ENCODE measurements at places on chromosomes 12 and 14. TPM values are rescaled to one million over a fixed set of nuclear protein-coding genes. Genes with fewer than 3 reads are reported as not detected.
A peak's percentile ranks its signal among the peaks of the same experiment; 100 is the strongest.

GRCh38 chr14:50678163-50678562, 10.1 kb upstream of the SAV1 start:
- no peak for DNase-seq

The MANSC4 gene
- polyA plus RNA-seq, result 0.31 TPM

The CLEC1B gene
- polyA plus RNA-seq, result 2.3 TPM

The RPL10L gene
- 0.50 TPM for polyA plus RNA-seq

GRCh38 chr12:19882346-19882745, 443.1 kb downstream of the AEBP2 start:
- DNase-seq, result no peak

- DNase-seq, result no peak
Measured at GRCh38 chr12:51351913-51352532, 5.5 kb upstream of the CELA1 start.

The DACT1 gene
- polyA plus RNA-seq, result 31.9 TPM

The MYF6 gene
- polyA plus RNA-seq, result 0.16 TPM

The GLIPR1L1 gene
- 1.1 TPM for polyA plus RNA-seq

DNA sequence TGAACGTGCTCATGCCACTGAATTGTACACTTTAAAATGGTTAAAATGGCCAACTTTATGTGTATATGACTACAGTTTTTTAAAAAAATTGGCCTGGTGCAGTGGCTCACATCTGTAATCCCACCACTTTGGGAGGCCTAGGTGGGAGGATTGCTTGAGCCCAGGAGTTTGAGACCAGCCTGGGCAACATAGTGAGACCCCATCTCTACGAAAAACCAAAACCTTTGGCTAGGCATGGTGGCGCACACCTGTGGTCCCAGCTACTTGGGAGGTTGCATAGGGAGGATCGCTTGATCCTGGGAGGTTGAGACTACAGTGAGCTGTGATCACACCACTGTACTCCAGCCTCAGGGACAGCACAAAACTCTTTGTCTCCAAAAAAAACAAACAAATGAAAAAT, 5.3 kb downstream of the BRI3BP start:
- no peak for DNase-seq

GRCh38 chr12:98908866-98909265, 263.8 kb downstream of the APAF1 start:
- no peak for DNase-seq

The MYRFL gene
- polyA plus RNA-seq, result 0.78 TPM

The MNAT1 gene
- polyA plus RNA-seq, result 38.6 TPM

GRCh38 chr12:13008741-13009380, 8.8 kb upstream of the HEBP1 start:
- no peak for DNase-seq

The IL22 gene
- polyA plus RNA-seq, result not detected

The CCDC85C gene
- polyA plus RNA-seq, result 6.3 TPM

GRCh38 chr12:15774819-15775218, 14.4 kb downstream of the EPS8 start:
- no peak for DNase-seq

- DNase-seq, result no peak
Measured at GRCh38 chr12:118842866-118843265, 138.5 kb upstream of the SRRM4 start.

DNA sequence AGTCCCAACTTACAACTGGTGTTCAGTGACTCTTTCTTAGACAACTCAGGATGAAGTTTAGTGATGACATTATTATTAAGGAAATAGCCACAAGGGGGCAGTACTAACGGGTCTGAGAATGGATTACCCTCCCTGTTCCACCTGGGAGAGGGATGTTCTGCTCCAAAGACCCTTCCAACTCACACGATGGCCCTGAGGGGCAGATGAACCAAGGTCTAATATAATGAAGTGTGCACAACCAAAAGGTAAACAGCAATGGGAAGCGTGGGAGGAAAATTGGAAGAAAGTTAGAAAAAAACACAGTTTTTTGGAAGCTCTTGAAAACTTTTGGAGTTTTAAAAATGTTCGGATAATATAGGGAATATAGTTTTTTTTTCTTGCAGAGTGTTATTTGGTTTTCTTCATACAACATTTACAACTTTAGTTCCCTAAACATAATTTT, 24.0 kb downstream of the FGF6 start:
- peak; percentile 18 for DNase-seq

DNA sequence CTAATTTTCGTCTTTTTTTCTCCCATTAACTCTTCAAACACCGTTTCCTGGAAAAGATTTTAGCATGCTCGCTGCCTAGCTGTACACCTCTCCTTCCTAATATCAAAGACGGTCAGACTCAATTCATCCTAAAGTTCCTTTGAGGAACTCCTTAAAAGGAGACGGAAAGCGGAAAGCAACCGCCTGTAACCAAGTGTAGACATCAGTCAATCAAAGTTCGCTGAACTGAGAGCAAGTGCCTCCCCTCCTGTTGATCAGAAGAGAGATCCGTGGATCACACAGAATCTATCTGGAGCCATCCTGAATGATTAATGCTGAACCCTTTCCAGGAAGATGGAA, 412 bp upstream of the TEP1 start:
- no peak for DNase-seq

GRCh38 chr12:1993871-1994371, 10.3 kb downstream of the DCP1B start:
- DNase-seq, result no peak

DNA sequence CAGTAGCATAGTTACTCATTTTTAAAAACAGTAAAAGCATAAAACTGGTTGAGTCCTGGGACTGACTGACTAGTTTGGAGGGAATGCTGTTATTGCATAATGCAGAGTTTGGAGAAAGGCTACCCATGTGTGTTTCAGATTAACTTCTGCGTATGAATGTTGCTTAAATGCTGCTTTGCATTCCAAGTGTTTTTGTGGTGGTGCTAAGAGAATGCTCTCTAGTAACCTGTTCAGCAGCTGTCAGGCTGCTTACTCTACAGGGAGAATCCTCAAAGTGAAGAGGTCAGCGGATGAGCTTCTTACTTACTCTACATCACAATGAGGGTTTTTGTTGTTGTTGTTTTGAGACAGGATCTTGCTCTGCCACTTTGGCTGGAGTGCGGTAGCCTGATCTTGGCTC, 4.3 kb downstream of the DLST start:
- DNase-seq, result no peak

The DHRS2 gene
- polyA plus RNA-seq, result 0.38 TPM

The SOAT2 gene
- polyA plus RNA-seq, result 0.18 TPM

The CNTN1 gene
- polyA plus RNA-seq, result 41.9 TPM

DNA sequence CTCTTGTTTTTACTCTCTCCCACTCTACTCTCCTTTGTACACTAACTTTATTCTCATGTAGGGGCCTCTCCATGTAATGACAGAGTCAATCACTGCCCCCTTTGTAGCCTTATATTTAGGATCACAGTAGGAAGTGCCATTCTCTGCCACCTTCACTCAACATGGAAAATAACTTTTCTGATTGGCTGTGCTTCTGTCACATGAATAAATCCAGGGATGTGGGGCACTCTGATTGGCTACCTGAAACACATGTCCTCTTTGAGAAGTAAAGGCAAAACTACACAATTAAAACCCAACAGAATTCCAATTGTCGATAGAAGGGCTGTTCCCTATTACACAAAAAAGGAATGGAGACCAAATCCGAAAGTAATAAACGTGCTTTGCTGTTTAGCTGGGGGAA, at the start of gene RNASE9:
Gene RNASE9, minus strand, starts transcription at position 87 of the 400 bp plus-strand sequence.
- DNase-seq, result no peak

All from left lung (tissue), 14 donors.